Cardiac septum (tissue), 1 donor: ENCODE measurements at places on chromosomes 2 and 18.

DNA sequence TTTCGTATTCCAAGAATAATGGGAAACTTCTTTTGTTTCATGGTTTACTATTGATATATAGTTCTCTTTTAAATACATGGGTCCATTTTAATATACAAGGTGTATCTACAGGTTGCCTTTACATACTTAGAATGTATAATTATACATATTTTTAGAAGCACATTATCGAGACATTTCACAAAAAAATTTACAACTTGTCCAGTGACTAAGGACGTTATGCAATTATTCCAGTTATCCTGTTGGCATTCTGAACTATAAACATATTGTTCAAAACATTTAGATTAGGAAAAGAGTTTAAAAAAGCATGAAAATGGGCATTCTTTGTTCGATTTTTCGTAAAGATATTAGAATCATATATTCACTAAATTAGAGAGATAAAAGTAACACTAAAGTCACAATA is 344.6 kb upstream of the TMEFF2 start:
- no peak for DNase-seq

DNA sequence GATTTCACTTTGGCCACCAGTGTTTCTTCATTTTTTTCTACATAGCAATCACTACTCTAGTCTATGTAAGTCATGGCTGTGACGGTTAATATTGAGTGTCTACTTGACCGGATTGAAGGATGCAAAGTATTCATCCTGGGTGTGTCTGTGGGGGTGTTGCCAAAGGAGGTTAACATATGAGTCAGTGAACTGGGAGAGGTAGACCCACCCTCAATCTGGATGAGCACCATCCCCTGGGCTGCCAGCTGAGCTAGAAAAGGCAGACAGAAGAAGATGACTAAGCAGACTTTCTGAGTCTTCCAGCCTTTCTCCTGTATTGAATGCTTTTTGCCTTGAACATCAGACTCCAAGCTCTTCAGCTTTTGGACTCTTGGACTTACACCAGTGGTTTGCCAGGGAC is 265.0 kb upstream of the SLC8A1 start:
- no peak for DNase-seq

DNA sequence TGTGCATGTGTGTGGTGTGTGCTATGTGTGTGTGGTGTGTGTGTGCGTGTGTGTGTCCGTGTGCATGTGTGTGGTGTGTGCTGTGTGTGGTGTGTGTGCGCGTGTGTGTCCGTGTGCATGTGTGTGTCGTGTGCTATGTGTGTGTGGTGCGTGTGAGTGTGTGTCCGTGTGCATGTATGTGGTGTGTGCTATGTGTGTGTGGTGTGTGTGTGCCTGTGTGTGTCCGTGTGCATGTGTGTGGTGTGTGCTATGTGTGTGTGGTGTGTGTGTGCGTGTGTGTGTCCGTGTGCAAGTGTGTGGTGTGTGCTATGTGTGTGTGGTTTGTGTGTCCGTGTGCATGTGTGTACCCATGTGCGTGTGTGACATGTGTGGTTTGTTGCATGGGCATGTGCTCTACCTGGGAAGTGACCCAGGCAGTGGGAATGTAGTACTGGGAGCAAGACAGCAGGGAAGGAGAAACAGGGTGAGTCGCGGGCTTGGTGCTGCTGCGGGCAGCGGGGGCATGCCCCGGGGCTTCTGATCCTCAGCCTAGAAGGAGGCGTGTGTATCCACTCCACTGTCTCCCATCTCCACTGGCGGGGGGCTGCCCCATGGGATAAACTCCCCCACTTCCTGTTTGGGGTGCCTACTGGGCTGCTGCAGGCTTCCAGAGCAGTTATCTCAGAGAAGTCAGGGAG is 7.6 kb upstream of the OTOS start:
- no peak for DNase-seq

GRCh38 chr2:170307052-170307451 is 129.1 kb downstream of the MYO3B start:
- no peak for DNase-seq

- peak; percentile 90 for DNase-seq
These were observed 14.5 kb downstream of the PDCD1 start for GRCh38 chr2:241844066-241844728.

- no peak for DNase-seq
These were observed 535.7 kb upstream of the CHAC2 start for GRCh38 chr2:53231908-53232307.

- no peak for DNase-seq
These were observed 25.1 kb downstream of the MFF start for GRCh38 chr2:227349989-227350612.

DNA sequence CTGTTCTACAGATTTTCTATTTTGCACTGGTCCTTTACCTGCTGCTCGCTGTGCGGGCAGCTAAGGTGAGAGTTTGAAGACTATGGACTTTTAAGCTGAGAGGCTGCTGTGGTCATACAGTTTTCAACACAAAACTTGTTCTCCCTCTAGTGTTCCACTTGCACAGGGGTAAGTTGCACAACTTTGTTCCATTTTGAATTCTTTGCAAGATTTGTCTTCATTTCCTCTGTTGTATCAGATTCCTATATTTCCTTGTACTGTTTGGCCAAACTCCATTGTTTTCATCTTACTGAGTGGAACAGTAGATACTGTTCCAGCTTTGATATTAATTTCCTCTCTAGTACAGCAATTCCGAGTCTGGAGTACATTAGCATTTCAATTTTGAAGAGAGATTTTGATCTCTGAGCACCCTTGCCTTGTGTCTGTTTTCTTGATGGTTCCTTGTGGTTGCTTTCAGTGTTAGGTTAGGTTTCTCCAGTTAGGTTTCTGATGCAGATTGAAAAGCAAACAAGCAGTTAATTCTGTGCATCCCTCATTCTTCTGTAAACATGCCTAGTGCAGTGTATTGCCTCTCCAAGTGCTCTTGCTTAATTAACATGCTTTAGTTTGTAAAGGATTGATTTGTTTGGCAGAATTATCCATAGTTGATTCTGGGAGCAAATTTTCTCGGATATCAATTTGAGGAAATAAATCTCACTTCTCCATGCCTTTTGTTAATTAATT is 188.8 kb downstream of the PTPRM start:
- DNase-seq = no peak

DNA sequence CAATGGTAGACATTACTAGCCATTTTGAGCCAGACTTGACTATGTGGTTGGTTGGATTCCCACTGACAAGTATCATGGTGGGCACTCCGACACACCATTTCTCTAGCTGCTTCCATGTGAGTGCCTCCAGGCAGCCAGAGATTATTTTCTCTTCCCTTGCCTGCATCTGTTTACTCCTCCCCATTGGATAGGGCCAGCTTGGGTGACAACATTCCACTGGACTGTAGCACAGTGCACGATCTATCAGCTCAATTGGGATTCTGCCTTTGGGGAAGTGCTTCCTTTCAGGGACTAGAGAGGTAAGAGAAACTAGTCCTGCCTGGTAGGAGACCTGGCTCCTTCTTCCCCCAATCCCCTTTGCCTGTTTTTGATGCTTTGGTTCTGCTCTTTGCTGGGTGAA is 49.0 kb upstream of the MAP4K3 start:
- no peak for DNase-seq

DNA sequence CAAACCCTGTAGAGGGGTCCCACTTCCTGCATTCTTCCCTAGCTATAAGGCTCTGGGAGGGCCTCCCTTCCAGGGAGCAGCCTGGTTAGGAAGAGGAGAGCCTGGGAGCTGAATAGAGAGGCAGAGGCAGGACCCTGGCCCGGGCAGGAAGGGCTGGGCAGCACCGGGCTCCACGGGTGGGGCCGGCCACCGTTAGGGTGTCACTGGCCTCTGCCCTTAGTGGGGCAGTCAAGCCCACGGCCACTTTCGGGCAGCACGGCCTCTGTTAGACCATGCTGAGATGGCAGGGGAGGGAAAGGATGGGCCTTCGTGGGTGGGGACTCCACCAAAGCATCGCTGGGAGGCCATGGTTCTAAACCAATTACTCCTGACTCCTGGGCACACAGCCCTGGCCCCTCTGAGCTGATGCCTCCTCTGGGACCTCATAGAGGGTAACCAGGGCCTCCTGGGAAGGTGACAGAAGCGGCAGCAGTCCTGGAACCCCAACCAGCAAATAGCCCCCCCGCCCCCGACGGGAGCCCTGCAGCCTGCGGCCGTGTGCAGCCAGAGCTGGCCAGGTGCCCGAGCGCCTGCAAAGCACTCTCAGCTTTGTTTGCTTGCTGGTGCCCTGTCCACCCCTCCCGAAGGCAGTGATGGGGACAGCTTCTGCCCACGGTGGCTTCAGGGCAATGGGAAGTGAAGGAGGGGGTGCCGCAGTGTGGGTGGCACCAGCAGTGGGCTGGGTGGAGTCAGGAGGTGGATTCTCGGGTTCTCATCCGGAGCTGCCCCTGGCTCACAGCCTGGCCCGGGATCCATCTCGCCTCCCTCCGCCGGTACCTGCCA is 16.3 kb upstream of the HPCAL1 start:
- peak; percentile 76 for DNase-seq

GRCh38 chr18:32760391-32760790 is 12.4 kb downstream of the KLHL14 start:
- DNase-seq = no peak

GRCh38 chr2:206255003-206255402 is 19.5 kb upstream of the ZDBF2 start:
- DNase-seq = no peak

DNA sequence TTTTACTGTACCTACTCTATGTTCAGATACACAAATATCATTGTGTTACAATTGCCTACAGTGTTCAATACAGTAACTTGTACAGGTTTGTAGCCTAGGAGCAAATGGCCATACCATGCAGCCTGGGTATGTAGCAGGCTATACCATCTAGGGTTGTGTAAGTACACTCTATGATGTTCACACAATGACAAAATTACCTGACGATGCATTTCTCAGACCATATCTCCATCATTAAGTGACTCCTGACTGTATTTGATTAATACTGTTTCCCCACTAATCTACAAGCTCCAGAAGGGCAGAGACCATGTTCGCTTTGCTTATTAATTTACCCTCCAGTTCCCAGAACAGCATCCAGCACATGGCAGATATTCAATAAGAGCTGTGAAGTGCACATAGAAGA is 372.2 kb downstream of the METTL4 start:
- DNase-seq = no peak

GRCh38 chr2:39424951-39425350 is 12.1 kb downstream of the MAP4K3 start:
- DNase-seq = no peak

DNA sequence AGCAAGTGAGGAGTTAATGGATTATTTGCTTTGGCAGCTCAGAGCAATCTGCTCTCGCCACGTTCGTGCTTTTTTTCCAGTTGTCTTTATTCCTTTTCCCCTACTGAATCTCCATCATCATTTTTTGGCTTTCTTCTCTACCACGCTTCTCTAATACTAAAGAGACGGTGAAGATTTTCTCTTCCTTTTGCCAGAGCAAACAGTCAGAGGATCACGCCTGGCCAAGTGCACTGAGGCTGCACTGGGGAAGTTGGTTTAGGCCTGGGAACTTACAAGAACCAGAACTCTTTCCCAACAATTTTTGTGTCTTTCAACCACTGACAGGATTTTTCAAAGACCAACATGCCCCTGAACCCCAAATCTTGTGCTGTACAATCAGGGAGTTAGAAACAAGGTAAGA is 172.3 kb downstream of the PID1 start:
- no peak for DNase-seq

GRCh38 chr2:151060287-151060686 is 201.4 kb downstream of the RBM43 start:
- no peak for DNase-seq

GRCh38 chr18:37254236-37254754 is 311.3 kb downstream of the CELF4 start:
- no peak for DNase-seq

GRCh38 chr2:171478345-171478744 is 43.9 kb upstream of the CYBRD1 start:
- no peak for DNase-seq

DNA sequence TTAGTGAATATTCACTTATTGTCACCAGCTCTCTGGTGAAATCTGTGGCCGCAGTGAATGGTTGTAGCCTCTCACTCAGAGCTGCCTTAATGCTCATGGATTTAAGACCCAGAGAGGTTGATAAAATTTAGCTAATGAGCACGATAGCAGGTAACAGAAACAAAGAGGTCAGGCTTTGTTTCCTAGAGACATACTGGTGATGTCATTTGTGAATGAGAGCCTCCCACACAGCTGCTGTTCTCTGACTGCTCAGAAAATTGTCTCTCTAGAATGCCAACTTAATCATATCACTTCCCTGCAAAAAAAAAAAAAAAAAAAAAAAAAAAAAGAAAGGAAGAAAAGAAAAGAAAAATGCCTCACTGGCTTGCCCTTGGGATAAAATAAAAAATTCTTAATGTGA is 411.7 kb upstream of the MYT1L start:
- no peak for DNase-seq

DNA sequence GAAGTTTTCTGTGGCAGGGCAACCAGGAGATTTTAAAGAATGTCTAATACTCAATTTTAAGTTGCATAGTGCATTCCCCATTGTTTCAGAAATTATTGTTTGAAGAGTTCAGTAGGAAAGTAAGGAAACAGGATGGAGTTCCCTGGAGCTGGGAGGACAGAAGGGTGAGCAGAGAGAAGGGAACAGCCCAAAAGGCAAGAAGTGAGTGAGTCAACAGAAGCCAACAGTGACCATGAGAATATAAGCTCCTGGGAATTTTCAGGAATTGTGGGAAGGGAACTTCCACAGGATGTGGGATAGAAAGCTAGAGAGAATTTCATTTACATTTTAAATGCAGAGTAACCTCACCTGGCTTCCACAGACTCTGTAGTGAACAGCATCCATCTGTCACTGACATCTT is 268.1 kb upstream of the ATP5MC3 start:
- DNase-seq = no peak

GRCh38 chr18:77068321-77069312 is 64.0 kb downstream of the MBP start:
- DNase-seq = no peak

DNA sequence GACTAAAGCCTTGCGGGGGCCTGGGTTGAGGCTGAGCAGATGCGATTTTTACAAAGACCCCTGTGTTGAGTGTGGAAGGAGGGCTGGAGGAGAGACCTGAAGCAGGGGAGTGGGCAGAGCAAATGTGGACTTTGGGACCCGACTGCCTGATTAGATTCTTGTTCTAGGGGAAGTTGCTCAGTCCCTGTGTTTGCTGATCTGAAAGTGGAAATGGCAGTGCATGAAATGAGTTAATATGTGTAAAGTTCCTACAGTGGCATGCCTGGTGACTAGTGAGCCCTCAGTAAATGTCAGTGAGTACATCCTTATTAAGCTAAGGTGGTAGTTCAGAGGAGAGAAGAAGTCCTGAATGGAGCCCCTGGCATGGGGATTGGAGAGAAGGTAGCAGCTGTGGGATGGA is 52.3 kb downstream of the ARMC9 start:
- DNase-seq = no peak

DNA sequence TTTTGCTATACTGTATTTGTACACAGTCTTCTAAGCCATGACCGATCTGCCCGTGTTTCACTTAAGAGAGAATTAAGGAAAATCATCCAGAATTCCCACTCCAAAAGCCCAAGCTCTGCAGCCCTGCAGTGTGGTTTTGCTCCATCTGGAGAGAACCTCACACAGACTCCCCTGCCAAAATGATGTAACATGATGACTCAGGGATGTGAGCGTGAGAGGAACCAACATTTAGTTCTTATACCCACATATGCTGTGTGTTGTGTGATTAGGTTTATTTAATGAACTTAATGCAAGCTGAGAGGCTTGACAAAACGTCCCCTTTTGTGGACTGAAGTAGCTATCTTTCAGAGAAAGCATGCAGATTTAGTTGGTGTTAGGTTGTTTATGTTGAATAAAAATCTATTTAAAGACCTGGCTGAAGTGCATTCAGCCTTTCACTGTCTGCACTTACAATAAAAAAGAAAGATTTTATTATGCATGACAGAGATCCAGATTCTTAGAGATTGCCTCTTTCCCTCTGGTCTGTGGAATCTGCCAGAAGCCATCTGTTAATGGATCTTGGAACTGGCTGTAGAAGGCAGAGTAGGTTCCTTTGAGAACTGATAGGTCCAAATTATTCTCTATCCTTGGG is 6.3 kb downstream of the RAB12 start:
- DNase-seq = no peak
